ENCODE measurements at places on chromosomes 16 and 17.
A peak's percentile ranks its signal among the peaks of the same experiment; 100 is the strongest.

- DNase-seq, result peak; percentile 46
Measured at GRCh38 chr17:33779234-33779591, 475.9 kb upstream of the CCL2 start.

GRCh38 chr17:67137026-67137370 lies 92.6 kb downstream of the CACNG1 start:
- no peak for DNase-seq

- DNase-seq, result peak; percentile 76
Measured at GRCh38 chr17:61551255-61551742, 39.7 kb downstream of the NACA2 start.

- DNase-seq, result no peak
Measured at GRCh38 chr16:78184238-78185183, 85.1 kb downstream of the WWOX start.

DNA sequence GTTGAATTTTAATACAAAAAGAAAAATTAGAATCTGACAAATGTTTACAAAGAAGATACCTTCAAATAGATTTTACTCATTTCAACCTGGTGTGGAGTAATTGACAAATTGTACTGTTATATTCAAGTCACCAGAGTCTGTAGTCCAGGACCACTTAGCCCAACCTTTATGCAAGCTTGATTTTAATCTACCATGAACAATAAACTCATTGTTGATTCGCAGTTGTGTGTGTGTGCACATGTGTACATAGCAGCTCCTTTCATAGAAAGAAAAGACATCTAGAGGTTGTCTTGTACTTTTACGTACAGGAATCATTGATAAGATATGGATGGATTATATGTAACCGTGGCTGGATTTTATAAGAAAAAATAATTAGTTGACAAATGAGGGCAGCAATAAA lies 20.7 kb upstream of the LRRC37A start:
- DNase-seq, result no peak

DNA sequence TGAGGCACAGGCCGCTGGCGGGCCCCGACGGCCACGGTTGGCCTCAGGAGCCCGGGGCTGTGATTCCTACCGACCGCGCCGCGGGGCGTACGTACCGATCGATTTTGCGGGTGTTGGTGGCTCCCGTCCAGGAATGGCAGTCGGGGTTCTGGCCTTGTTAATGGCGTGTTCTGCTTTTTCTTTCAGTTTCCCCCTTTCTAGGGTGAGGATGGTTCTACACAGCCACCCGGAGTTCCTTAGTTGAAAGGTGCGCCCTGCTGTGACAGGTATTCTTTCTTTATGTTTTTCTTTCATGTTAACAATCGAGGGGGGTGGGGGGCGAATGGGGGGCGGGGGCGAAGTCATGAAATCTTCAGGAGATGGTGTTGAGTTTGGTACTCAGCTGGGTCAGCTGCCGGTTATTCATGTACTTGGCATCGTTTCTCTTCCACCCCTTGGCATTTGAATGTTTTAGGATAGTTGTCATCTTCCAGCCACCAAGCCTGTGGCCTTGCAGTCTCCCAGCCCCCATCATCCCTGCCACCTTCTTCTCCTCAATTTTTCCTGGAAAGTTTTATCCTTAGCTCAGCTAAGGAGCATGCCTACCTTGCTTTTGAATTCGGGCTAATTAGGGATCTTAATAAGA lies 802 bp downstream of the CYLD start:
- peak; percentile 24 for DNase-seq

GRCh38 chr17:58565389-58566311 lies 51.2 kb upstream of the MTMR4 start:
- no peak for DNase-seq

DNA sequence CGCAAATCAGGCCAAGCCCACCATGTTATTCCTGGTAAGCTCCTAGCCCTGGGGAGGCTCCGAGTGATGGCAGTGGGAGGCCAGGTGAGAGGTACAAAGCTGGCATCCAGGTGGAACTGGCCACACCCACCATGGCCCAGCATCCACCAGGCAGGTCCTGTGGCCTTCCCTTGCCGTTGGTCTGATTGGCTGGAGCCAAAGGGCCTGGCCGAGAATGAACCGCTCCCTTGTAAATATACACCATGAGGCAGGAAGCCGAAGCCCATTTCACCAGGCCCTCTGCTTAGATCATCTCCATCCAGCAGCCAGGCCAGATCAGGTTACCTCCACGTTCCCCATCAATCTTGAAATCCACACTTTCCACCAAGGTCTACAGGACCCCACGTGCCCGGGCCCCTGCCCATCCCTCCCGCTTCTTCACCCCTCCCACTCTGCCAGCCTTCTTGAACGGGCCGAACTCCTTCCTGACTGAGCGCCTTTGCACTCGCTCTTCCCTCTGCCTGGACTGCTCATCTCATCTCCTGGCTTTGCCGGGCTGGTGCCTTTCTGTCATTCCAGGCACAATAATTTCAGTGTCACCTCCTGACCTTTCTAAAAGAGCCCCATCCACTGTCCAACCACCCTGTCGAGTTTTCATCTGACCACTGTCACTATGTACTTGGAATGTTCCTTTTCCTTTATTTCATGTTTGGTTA lies 5.8 kb downstream of the SOCS1 start:
- no peak for DNase-seq

DNA sequence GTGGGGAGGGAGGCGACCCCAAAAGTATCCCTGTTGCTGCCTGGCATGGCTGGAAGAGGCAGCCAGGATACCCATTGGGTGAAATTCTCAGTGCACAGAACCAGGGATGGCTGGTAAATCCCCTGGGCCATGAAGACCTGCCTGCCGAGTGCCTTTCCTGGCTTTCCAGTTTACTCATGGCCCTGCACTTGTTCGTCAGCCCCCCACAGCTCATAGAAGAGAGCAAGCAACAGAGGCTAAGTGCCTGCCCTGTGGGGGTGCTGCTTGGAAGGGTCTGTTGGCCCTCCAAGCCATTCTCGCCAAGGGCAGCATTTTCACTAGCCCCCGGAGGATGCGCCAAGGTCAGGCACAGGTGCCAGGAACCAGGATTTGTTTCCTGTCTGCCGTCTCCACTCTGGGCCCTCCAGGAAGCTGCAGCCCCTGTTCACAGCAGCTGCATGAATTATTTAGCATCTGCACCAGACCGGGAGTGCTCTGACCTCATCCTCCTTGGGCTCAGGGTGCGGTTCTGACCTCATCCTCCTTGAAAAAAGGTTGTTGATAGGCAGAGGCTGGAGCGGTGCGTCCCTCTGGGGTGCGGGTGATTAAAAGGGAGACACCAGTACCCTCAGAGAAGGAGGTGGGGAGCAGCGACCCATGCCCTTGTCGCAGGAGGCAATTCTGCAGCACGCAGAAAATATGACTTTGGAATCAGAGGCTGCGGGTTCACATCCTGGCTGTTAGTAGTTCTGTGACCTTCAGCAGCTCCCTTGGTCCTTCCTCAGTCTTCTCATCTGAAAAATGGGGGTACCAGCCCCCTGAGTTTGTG lies 14.2 kb upstream of the CD300A start:
- no peak for DNase-seq

- DNase-seq, result no peak
Measured at GRCh38 chr17:50375858-50376538, 3.0 kb downstream of the EME1 start.

DNA sequence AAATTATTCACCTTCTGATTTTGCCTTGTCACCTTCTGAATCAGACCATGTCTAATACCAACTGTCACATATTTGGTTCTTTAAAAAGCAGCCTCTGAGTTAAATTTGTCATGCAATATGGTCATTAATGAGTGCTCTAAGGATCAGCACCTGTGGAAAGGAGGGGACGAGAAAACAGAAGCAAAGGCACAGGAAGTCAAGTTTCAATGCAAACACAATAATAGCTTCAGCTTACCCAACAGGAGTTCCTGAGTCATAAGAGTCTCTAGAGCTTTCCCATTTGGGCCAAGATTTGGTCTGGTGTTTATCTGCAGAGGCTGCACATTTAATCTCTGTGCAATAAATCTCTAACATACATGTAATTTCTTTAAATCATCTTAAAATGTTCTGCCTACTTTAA lies 889.8 kb downstream of the CDH8 start:
- no peak for DNase-seq

GRCh38 chr17:81537343-81537855 lies 9.2 kb downstream of the FSCN2 start:
- DNase-seq, result peak; percentile 41

GRCh38 chr17:50137042-50137441 lies 7.1 kb upstream of the SAMD14 start:
- no peak for DNase-seq

DNA sequence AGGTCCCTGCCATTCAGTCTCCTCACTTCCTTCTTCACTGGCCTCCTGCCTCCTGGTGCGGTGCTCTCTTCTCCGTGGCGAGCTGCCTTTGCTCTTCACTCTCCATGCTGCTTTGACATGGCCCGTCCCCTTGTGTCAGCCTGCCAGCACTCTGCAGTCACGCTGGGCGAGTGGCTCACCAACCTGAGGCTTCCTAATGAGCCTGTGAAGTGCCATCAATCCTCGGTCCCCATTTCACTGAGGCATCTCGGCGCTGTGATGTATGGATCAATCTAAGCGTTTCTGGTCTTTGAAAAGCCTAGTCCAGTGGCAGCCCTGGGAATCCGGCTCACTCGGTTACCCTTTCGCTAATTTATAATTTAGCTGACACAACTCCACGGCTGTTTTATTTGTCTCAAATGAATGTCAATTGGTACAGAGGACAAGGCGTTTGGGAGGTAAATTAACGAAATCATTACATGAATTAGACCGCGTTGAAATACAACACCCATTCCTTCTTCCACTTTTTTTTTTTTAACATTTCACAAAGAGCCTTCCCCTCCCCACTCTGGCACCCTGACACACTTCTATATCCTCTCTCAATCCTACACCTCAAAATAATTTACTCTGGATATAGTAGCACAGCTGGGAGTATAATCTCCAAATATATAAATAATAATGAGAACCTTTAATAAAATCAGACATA lies 610.7 kb downstream of the TMEM114 start:
- DNase-seq, result no peak

DNA sequence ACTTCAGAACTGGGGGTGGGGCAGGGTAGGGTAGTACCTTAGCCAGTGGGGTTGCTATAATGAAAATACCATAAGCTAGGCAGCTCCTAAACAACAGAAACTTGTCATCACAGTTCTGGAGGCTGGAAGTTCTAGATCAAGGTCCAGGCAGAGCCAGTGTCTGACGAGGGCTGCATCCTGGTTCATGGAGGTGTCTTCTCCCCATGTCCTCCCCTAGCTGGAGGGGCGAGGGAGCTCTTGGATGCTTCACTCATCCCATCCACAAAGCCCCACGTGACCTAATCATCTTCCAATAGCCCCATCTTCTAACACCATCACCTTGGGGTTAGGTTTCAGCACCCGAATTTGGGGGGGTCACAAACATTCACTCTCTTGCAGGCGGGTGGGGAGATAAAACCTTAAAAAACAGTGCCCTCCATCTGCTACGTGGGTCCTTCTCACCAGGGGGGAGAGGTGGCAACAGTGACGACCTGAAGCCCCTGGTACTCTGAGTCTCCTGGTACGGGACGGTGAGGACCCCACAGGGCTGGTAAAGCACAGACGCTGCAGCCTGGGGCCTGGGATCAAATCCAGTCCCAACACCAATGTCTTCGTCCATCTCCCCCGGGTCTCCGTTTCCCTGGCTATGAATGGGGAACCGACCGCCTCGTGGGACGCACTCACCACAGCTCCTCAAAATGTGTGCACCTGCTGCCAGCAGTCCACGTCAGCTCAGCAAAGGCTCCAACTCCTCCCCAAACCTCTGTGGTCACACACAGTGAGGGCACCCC lies 22.8 kb downstream of the RAB40B start:
- no peak for DNase-seq

DNA sequence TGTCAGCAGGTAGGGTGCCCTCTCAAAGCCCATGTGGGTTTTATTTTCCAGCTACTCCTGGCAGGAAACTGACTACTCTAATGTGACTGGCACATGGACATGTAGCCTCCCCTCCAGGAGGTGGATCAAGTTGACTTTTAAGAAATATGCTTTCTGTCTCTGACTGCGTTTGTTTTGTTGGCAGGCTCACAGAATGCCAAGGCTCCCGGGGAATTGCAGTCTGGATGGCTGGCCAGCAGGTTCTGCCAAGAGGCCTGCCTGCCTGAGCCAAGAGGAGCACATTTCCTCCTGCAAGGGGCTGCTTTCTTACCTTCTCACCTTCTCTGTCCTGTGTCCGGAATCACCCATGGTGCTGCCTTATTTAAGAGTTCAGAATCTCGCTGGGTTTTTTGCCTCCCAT lies 217.3 kb upstream of the ERCC4 start:
- DNase-seq, result no peak

- DNase-seq, result peak; percentile 73
Measured at GRCh38 chr17:50952013-50952412, 85.9 kb upstream of the TOB1 start.

GRCh38 chr16:203246-203645 lies 23.0 kb downstream of the HBQ1 start:
- DNase-seq, result no peak

DNA sequence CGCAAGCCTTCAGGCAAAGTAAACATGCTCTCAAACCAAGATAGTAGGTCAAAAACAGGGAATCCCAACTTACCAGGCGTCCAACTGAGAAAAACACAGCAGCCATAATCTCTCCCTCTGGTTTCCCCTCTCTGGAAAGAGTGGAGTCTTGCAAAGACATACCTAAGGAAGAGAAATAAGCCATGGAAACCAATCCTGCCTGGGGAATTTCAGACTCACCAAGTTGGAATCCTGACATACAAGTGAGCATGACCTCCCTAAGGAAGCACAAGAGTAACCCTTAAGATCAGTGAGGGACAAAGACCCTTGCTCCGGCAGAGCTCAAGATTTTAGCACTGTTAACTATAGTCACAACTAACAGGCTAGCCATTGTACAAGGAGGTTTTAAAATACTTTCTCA lies 4.1 kb downstream of the ZNF624 start:
- DNase-seq, result no peak

DNA sequence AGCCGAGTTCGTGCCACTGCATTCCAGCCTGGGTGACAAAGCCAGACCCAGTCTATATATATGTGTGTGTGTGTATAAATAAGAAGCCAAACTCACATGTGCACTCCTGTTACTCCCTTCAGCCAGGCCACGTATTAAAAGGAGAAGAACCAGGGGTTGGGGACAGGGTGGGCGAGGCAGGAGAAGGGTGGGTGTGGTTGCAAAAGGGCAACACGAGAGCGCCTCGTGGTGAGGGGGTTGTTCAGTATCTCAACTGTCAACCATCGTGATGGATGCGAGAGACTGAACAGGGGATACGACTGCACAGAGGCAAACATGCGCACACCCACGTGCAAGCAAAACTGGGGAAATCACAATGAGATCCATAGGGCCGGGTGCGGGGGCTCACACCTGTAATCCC lies 54.9 kb downstream of the ABCC6 start:
- DNase-seq, result no peak

DNA sequence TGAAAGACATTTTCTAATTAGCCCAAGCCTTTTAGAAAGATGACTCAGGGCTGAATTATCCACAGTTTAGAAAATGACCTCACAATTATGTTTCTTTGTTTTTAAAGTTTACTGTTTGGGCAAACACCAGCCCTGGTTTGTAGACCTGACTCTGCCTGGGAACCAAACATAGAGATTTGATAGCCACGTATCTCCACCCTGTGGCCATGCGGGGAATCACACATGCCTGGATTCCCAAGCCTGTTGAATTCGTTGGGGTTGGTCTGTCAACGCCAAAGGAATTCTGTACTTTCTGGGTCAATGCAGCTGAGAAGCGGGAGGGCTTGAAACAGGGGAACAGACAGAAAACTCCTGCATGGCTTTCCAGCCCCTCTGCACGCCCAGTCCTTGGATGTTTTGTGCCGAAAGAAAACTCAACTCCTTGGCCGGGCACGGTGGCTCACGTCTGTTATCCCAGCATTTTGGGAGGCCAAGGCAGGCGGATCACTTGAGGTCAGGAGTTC lies 26.9 kb downstream of the CD300A start:
- peak; percentile 85 for DNase-seq

All from HTR-8/SVneo (cell line).